ENCODE measurements at places on chromosomes 6 and 20. TPM values are rescaled to one million over a fixed set of nuclear protein-coding genes. Genes with fewer than 3 reads are reported as not detected.

Gene BCAS4
- 6.9 TPM for polyA plus RNA-seq

Gene STX11
- polyA plus RNA-seq, result 1.3 TPM

Gene SLC17A3
- polyA plus RNA-seq, result 0.60 TPM

Gene DEFB132
- polyA plus RNA-seq, result not detected

Gene PI3
- not detected for polyA plus RNA-seq

Gene MARCKS
- 298 TPM for polyA plus RNA-seq

Gene OARD1
- 62.5 TPM for polyA plus RNA-seq

Gene PLN
- polyA plus RNA-seq, result 8.1 TPM

Gene CDH4
- 6.1 TPM for polyA plus RNA-seq

Gene ELOVL4
- 3.8 TPM for polyA plus RNA-seq

Gene CALHM4
- polyA plus RNA-seq, result 0.58 TPM

Gene SLC44A4
- polyA plus RNA-seq, result 44.6 TPM

Gene ME1
- 3.8 TPM for polyA plus RNA-seq

Gene FKBP1C
- 4.2 TPM for polyA plus RNA-seq

Gene MYLK4
- polyA plus RNA-seq, result 2.0 TPM

Gene LAMA4
- 94.0 TPM for polyA plus RNA-seq

Gene LIN28B
- 0.17 TPM for polyA plus RNA-seq

Gene LY6G6D
- not detected for polyA plus RNA-seq

Gene FAM184A
- 12.5 TPM for polyA plus RNA-seq

Data from right renal pelvis (tissue), 4 donors.